Fibroblast of skin of left quadriceps (primary cell): ENCODE measurements at places on chromosomes 7 and 10.

DNA sequence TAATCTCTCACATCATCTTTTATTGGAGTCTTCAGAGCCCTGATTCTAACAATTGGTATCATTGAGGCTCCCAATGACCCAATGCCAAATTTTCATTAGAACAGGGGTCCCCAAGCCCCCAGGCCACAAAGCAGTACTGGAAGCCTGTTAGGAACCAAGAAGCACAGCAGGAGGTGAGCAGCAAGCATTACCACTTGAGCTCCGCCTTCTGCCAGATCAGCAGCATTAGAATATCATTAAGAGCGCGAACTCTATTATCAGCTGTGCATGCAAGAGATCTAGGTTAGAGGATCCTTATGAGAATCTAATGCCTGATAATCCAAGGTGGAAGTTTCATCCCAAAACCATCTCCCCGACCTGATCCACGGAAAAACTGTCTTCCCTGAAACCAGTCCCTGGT is 23.1 kb downstream of the KIF5B start:
- no peak for DNase-seq

DNA sequence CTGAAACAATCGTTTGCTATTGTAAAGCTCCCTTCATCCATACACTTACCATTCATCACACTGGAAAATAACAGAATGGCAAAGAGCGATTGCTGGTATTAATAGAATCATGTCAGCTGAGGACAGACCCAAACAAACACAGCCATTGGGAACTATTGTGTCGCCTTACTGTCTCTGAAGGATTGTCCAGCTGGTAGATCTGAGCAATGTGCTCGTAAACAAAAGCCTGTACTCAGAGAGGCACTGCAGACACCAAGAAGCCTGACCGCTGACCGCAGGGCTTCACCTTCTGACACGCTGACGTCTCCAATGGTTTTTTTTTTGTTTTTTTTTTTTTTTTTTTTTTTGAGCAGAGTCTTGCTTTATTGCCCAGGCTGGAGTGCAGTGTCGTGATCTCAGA is 151.0 kb upstream of the FRMD4A start:
- DNase-seq = no peak

GRCh38 chr7:102387064-102387463 is 9.1 kb upstream of the PRKRIP1 start:
- no peak for DNase-seq

DNA sequence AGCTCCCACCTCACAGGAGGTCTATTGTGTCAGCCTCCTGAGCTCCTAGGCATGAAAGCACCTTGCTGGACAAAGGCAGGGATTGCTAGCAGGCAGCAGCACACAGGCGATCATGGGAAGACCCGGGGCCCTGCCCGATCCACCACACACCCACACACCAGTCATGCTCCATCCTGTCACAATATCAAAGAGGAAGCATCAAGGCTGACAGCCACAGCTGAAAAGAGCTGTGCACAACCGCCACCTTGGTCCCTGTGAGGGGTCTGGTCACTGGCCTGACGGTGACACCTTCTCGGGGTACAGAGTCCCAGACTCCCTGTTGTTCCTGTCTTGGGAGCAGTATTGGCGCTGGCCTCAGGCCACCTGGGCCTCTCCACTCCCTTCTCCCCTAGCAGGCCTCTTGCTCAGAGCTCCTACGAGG is 89.7 kb upstream of the RET start:
- no peak for DNase-seq

DNA sequence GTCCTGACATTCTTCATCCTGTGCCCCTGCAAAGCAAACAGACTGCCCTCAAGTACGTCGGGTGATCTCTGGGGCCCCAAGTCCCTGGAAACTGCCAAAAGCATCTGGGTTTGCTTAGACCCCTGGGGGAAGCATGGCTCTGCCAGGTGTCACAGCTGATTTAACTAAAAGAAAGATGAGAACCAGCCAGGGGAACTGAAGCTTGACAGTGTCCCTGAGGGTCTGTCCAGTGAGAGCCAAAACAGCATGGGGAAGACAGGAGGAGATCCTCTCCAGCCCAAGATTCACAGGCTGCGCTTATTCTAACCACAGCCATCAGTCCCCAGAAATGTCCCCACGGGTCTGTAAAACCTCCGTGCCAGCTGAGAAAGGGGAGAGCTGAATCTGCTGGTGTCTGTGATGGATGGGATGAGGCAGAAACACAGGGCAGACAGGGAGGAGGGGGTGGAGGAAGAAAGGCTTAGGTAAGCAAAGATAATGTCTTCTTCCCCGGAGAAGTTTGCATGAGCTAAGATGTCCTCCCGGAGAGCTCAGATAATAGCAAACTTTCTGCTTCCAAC is 21.3 kb downstream of the CCDC3 start:
- no peak for DNase-seq

DNA sequence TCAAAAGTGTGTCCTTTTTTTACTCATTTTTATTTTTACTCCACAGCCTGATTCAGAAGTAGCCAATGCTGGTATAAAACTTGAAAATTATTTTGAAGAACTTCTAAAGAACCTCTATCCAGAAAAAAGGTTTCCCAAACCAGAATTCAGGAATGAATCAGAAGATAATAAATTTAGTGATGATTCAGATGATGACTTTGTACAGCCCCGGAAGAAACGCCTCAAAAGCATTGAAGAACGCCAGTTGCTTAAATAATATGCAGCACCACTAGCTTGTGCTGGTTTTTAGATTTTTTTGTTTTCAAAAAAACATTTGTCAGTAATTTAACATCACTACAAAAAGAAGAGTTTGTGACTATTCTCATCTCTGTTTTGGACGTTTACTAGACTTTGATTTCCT is 116.5 kb downstream of the SVOPL start:
- DNase-seq = no peak
